Right ventricle myocardium superior (tissue), 1 donor: ENCODE measurements at places on chromosomes 16 and 17.
A peak's percentile ranks its signal among the peaks of the same experiment; 100 is the strongest.

GRCh38 chr17:29590411-29591145 is 1.1 kb upstream of the GIT1 start:
- no peak for DNase-seq

DNA sequence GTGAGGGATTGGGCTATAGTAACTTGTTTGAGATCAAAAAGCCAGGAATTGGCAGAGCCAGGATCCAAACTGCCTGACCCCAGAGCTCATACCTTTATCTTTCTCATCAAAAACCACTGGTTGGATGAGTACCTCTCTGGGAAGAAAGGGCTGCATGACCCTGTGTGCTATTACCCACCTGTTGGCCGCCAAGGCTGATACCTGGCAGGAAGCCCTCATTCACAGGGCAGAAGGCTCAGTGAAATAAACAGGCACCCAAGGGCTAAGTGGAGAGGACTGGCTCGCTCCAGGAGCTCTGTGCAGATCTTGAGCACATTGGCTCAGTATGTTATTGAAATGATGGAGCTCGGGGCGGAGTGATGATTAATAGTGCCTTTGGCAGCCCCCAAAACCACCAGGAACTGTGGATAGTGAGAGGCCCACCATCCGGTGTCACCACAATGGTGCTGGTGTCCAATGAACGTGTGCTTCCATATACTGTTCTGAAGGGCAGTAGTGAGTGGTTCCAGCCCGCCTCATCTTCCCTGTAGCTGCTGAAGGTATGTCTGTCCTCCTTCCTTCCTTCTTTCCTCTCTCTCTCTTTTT is 197.6 kb downstream of the MSI2 start:
- DNase-seq: no peak

GRCh38 chr16:70253291-70254106 is 1.8 kb upstream of the EXOSC6 start:
- no peak for DNase-seq

DNA sequence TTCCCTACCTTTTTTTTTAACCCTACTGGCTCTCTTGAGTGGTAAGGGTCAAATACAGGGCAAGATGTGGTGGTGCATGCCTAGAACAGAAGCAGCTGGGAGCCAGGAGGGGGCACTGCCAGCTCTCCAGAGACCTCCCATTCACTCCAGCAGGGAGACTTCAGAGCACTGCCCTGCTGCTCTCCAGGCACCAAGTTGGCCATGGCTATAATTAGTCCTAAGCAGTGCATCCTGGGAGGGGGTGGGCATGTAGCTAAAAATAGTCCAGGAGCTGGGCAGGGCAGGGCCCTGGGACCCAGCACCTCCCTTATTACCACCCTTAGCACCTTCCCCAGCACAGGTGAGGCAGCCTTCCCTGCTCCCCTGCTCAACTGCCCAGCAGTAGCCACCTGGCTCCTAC is 3.5 kb downstream of the CORO6 start:
- DNase-seq: peak; percentile 67

GRCh38 chr16:1534021-1535020 is 855 bp downstream of the TMEM204 start:
- no peak for DNase-seq

GRCh38 chr17:49845321-49845720 is 2.5 kb downstream of the TAC4 start:
- DNase-seq: peak; percentile 77

DNA sequence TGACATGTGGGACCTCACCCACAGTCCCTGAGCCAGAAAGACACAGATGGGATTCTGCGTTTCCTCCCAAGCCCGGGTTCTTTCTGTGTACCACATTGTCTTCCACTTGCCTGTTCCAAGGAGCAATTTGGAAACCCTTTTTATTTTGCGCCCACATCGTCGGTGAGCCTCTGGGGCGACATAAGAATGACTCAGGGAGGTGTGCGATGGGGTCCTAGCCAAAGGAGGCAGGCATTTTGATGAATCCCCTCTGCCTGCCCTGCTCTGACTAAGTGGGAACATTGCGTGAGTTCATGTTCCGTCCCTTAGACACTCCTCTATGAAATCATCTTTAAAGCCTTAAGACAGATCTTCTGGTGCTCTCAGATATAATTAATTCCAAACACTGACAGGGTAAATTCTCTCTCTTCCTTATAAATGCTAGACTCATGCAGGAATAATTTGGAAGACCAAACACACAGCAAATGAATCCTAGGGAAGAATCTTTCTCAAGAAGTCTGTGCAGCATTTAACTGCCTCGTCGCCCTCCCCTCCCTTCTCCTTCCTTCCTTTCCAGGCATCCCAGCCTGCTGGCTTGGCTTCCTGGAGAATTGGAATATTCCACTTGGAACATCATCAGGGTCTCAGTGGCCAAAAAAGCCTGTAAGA is 52.7 kb upstream of the FOXF1 start:
- no peak for DNase-seq

GRCh38 chr16:84266451-84266850 is 26.6 kb upstream of the KCNG4 start:
- no peak for DNase-seq

DNA sequence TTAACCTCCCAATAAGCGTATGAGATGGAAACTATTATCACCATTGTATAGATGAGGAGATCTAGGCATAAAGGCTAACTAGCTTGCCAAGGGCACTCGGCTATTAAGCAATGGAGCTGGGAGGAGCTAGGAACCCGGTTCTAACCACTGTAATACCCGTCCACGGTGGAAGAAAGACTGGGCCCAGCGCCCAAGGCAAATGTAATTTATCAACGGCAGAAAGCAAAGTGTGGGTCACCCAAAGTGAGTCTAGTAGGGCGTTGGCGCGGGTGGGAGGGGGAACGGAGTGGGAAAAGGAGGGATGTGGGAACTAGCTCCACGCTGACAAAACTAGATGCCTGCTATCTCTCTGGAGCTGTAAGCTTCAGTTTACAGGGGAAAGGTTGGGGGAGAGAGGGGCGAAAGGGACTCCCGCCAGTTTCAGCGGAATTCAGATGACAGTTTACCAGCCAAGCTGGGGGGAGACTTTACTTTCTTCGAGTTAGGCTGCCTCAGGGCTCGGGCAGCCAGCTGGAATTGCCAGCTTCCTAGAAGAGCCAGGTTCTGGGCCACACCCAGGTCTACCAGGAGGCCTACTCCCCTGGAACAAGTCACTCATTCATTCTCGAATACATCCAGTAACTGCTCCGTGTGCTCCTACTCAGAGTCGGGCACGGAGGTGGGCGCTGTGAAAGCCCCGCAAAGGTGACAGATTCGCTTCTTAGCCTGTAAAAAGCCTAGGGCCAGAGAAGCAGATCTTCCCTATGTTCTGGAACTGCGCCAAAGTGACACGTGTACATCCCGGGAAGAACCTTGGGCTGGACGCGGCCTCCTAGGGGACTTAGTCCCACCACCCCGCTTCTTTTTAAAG is 837 bp downstream of the LRRC59 start:
- DNase-seq: peak; percentile 59

- DNase-seq: no peak
Measured at GRCh38 chr17:49100601-49101000, 32.0 kb upstream of the B4GALNT2 start.

DNA sequence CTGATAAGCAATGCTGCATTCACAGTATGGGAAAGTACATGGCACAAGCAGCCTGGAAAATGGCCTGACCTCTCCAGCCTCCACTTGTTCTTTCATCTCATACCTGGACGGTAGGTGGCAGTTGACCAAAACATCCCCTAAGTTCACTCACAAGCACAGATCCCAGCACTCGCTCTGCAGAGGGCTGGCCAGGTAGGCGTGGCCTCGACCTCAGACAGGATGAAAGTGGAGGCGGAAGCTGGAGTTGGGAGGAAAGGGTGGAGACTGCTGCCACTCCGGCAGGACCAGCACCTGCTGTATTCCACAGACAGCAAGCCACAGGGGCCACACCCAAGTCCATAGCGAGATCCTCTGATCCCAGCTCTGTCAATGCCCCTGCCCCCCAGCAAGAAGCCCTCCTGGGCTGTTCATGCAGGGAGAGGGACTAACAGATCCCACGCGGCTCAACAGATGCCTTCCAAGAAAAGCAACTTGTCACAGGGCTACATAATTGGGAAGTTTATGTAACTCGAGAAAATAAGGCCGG is 31.3 kb downstream of the ZCCHC14 start:
- peak; percentile 72 for DNase-seq

- no peak for DNase-seq
Measured at GRCh38 chr16:1492082-1492922, 858 bp upstream of the TELO2 start.

- DNase-seq: no peak
Measured at GRCh38 chr17:67021743-67022450, 22.5 kb upstream of the CACNG1 start.

DNA sequence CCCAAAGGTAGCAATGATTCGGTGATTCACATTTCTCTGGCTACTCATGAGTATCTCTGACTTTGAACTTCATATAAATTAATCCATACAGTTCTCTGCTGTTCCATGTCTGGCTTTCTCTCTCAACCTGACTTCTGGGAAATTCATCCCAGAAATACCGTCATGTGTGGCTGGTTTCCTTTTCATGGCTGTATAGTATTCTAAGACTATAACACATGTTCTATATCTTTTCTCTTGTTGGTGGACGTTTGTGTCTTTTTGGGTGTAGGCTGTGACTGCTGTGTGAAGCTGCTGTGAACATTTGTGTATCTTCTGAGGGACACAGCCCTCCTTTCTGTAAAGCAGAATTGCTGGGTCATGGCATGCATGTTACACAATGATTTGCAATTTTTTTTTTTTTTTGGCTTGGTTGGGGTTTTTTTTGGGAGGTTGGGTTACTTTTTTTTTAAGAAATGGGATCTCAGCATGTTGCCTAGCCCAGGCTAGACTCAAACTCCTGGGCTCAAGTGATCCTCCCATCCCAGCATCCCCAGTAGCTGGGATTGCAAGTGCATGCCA is 6.3 kb downstream of the TTYH2 start:
- no peak for DNase-seq

- no peak for DNase-seq
Measured at GRCh38 chr17:48276776-48277175, 153.2 kb downstream of the SKAP1 start.

DNA sequence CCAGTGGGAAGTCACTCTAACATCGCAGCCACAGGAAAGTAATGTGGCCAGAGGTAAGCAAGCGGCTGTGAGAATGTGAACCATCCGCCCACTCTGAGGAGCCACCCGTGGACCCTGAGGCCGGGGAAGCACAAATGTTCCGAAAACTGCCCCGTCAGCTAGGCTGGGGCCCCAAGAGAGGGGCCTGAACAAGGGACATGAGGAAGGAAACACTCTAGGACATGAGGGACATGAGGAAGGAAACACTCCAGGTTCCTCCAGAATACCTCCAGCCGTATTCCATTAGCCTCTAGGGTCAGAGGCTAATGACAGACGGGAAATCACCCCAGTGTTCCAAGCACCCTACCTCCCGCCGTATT is 317 bp downstream of the TEFM start:
- peak; percentile 41 for DNase-seq

- DNase-seq: no peak
Measured at GRCh38 chr16:73544826-73545225, 496.9 kb upstream of the ZFHX3 start.

DNA sequence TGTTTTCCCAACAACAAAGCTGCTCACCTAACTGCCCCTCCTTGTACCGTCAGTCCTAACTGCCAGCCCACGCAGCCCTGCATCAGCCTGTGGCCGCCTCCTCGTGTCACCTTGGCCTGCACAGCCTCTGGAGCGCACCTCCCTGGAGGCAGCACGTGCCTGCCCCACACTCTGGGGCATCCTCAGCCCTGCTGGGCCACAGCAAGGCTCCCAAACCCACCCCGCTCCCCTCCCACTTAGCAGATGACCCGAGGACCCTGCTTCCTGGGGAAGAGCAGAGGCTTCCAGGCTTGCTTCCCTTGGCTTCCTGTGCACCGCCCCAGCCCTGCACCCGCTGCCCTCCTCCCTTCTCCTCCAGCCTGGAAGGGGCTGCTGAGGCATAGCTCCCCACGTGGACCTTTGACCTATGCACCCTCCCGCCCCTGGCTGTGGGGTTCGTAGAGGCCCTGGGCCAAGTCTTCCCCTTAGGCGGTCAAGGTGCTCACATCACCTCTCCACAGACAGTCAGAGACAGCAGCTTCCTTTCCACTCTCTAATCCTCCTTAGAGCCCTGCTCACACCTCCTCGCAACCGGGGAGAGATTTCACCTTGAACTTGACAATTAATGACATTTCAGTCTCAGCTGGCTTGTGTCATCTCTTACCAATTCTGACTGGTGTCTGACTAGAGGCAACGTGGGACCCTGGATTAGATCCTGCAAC is 115.0 kb downstream of the MGAT5B start:
- no peak for DNase-seq

- no peak for DNase-seq
Measured at GRCh38 chr17:63881935-63882601, at the start of gene GH2. TSS of gene GH2 (minus strand) at chr17:63881944. CDS start at chr17:63881801, 143 bp downstream.

DNA sequence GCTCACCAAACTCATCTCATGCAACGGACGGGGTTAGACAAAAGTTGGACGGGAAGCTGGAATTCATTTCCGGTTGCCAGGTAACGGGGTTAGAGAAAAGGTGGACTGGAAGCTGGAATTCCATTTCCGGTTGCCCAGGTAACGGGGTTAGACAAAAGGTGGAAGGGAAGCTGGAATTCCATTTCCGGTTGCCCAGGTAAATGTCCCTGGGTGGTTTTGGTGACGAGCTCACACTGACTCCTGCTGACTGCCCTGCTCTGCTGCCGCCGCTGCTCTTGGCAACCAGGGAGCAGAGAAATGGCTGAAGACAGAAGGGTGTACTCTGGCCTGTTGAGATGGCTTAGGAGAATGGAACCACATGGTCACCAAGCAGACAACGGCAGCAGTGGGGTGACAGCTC is 170.3 kb upstream of the RPH3AL start:
- DNase-seq: no peak

- no peak for DNase-seq
Measured at GRCh38 chr17:44636562-44636961, 19.7 kb upstream of the MEIOC start.

- no peak for DNase-seq
Measured at GRCh38 chr17:31167111-31167510, 72.3 kb downstream of the NF1 start.

GRCh38 chr17:1047177-1047878 is 50.4 kb downstream of the TIMM22 start:
- DNase-seq: peak; percentile 76

DNA sequence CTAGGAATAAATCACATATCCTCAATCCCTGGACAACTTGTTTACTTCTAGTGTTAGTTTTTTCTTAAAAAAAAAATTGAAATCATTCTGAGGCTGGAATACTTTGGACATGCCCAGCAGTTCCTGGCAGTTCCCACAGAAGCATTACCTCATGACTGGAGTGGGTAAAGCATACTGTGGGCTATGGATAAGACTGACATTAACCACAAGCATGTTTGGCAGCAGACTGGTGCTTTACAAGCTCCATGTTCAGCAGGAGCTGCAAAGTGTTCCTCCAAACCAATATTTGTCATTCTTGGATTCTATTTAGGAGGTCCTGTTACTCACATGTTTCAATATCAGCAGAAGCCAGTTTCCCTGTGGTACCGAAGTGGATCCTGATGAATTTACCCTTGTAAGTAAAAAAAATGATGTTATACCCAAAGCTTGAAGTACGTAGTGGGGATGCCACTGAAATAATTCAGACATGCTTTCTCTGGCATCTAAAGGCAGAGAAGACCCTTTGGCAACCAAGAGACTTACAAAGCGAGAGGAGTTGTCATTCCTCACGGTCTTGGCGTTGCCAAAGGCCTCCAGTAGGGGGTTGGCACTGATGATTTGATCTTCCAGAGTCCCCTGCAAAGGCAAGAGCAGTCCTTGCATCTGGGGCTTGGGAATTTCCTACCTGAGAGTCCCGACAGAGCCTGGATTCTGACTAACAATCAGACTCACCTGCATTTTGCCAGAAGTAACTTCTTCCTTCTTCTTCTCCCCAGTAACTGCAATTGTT is 4.9 kb downstream of the MYH1 start:
- no peak for DNase-seq

- DNase-seq: peak; percentile 90
Measured at GRCh38 chr17:61412143-61412859, 12.7 kb downstream of the TBX2 start.

- no peak for DNase-seq
Measured at GRCh38 chr16:55435387-55435786, 43.6 kb upstream of the MMP2 start.
